Stimulated activated CD4-positive, alpha-beta T cell treated with anti-CD3 and anti-CD28 coated beads, Interleukin-12 subunit alpha, Interleukin-12 subunit beta, amount 100 ng/mL, for 48 hours (primary cell): ENCODE measurements at places on chromosomes 6 and 20.

DNA sequence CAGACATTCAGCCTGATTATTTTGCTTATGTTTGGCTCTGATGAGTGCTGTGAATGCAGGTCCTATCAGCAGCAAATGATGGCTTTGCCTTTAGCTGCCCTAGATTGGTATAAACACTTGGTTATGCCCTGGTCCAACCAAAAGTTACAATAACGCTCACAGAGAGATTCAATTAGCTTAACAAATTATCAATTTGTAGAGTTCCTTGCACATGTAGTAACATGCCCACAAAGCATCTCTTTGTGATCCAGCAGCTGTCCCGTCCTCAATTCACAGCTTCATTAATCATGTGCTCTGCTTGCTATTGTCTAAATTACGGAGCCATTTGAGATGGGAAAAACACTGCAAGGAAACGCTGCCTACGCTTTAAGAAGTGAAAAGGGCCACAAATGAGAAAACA, 457.9 kb downstream of the HDGFL1 start:
- DNase-seq = no peak

- DNase-seq = no peak
These were observed 17.6 kb upstream of the EZR start for GRCh38 chr6:158836625-158837311.

DNA sequence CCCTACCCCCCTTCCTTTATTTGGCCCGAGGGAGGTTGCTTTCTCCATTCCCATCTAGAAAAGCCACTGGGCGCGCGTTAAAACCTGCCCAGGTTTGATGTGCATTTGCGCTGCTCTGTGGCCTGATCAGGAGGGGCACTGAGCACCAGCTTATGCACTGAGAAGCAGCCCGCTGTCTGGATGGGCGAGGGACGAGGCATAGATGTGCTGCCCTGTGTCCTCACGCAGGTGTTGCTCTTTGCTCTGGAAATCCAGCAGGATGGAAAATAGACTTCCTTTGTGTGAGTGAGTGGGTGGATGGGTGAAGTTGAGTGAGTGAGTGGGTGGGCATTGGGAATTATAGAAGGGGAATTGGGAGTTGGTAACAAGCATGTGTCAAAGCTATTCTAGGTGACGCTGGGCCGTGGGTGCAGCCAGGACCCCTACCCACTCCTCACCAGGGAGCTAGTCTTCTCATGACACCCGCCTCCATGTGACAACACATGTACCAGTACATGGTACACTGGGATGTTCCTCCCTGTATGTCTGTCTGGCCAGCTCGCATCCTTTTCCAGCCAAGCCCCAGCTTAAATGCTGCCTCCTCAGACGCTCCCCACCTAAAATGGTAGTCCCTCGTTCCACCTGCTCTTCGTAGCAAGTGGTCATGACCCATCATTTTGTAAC, 162.6 kb downstream of the DTNBP1 start:
- DNase-seq = no peak

DNA sequence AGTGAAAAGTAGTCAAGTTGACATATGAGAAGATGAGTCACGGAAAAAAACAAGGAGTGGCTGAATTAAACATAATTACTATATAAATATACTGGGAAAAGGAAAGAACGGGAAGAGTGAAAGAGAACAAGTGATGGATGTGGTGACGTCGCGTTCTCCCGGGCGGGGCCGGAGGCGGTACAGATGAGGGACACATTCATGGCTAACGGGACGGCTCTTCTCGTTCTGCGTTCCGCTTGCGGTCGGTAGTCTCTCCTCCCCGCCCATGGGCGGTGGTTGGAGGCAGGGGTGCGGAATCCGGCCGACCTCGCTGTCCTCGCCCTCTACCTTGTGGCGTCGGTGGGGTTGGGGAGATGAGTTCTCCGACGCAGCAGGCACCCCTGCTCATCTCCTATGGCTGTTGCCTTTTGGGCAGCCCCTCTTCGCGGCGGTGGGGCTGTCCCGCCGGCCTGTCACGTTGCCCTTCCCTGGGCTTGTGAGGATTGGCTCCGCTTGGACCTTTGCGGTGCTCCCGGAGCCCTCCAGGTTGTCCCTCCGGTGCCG, 22.5 kb downstream of the HLA-G start:
- no peak for DNase-seq

GRCh38 chr6:24953726-24954125, 18.0 kb upstream of the RIPOR2 start:
- DNase-seq = no peak

GRCh38 chr6:87070741-87071140, 24.2 kb downstream of the CGA start:
- DNase-seq = no peak

- DNase-seq = no peak
These were observed 74.0 kb downstream of the ZBTB2 start for GRCh38 chr6:151317103-151317994.

GRCh38 chr6:144152334-144152900, 2.1 kb downstream of the STX11 start:
- DNase-seq = no peak

GRCh38 chr20:61587036-61587435, 335.0 kb downstream of the CDH4 start:
- DNase-seq = no peak

GRCh38 chr6:170091639-170092579, 199.0 kb downstream of the DLL1 start:
- DNase-seq = no peak

- DNase-seq = no peak
These were observed 18.6 kb downstream of the HFE start for GRCh38 chr6:26105842-26106241.

DNA sequence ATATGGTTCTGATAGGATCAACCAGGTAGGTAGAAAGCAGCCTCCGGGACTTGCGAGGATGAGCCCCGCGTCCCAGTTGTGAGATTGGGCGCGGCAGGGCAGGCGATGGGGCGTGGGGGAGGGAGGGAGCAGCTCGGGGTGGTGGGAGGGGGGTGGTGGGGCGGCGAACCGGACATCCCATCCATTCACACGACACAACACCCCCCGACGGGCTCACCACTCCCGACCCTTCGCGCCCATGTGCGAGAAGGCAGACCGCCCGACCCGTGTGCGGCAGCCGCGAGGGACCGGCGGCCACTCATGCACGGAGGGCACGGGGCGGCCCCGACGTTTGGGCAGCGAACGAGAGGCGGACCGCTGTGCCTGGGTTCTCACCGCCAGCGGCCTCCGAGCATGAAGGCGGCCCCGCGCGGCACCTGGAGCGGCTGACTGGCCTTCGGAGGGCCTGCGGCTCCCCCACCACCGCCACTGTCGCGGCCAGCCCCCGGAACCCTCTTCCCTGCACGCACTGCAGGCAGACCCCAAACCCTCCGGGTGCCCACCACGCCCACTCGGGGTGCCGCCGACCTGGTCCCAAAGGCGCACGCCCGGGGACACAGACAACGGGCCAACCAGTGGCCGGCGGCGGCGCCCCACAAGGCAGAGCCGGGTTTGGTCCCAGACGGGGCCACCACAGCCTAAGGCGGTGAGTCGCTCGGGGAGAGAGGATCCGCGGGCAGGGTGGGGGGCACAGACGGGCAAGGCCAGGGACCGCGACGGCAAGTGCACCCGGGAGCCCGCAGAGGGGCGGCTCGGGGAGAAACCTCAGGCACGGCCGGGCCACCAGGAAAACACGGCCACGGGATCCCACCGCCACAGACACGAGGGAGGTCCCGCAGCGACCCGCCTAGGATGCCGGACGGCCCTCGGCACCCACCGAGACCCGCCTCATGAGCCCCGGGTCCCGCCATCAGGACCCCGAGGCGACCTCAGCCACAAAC, 769.2 kb upstream of the DEFB115 start:
- no peak for DNase-seq

DNA sequence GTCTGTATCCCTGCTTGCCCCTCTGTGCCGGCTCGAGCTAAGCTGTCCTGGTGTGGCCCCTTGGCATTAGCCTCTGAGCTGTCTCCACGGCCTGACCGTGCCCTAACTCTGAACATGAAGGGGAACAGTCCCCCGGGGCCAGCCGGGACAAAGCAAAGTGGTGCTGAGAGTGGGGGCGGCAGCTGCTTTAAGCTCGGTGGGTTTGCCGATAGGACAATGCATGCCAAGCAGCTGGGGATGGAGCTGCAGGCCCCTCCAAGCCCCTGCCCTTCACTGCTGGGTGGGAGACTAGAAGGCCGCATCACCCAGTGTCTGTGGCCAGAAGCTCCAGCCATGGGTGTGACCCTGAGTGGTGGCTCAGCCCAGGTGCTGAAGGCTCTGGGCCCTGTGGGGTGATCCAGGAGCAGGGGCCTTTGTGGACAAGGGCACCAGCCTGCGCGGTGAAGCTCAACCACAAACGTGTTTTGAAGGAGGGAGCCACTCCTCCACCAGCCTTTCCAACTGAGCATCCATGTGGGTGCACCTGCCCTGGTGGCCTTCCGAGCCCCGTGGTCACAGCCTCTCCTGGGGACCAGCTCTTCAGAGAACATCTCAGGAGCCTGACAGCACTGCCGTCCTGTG, 242.5 kb downstream of the ERMARD start:
- DNase-seq = no peak

- DNase-seq = no peak
These were observed 185.6 kb downstream of the OR2B2 start for GRCh38 chr6:27726619-27727023.

DNA sequence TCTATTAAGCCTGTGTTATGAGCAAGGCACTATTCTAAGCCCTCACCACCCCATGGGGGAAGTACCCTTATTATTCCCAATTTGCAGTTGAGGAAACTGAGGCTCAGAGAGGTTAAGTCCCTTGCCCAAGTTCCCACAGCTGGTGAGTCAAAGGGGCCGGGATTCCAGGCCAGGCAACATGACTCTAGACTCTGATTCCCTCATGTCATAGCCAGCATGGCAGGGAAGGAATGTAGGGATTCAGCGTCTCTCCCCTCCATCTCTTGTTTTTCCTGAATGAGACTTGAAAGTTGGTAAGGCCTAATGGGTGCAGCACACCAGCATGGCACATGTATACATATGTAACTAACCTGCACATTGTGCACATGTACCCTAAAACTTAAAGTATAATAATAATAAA, 6.7 kb downstream of the C6orf132 start:
- no peak for DNase-seq

- no peak for DNase-seq
These were observed 1.1 kb upstream of the HLA-C start for GRCh38 chr6:31272836-31273626.

DNA sequence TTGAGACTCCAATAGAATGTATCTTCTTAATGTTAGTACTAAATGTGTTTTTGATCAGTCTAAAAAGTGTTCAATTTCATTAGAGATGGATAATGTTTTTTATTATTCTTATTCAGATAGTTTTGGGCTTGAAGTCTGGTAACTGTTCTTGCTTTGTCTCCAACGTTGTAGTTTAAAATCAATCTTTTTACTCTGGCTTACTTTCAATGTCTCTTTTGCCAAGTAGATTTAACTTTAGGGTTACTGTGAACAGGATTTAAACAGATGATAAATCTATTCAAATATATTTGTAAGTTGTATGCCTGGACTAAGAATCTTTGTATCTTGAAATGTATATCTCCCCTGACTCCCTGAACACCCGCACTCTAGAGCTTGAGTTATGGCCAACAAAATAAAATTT, 51.1 kb downstream of the SGK1 start:
- DNase-seq = no peak

DNA sequence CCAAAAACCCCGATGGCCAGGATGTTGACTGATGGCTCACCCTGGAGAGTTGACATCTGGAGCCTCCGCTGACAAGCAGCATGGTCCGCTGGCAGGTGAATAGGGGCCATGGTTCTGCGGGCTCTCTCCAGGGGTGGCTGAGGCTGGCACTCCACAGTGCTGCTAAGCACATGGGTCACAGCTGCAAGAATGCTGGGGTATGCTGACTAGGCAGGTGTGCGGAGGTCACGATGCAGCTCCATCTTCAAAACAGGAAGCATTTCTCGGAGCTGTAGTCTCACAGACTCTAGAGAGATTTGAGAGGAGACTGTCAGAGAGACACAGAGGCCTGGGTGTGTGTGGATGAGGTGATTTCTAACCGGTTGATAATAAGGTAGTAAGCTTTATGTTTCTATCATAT, 341.6 kb downstream of the NRN1 start:
- DNase-seq = no peak

GRCh38 chr6:16871047-16871446, 109.8 kb upstream of the ATXN1 start:
- no peak for DNase-seq

DNA sequence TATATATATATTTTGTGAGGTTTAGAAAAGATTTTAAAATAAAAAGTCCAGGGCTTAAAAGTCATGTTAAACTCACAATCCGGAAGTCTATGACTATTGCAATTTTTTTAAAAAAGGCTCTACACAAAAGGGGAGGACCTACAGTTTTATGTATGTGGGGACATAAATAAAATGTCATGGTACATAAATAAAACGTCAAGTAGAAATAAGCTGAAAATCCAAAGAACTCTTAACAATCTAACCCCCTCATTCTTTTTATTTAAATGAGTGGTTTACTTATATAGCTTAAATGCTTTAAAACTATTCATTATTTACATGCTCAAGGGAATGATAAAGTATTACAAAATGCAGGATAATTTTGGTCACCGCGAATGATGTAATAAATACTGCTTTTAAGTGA, 36.2 kb downstream of the STX7 start:
- DNase-seq = no peak

DNA sequence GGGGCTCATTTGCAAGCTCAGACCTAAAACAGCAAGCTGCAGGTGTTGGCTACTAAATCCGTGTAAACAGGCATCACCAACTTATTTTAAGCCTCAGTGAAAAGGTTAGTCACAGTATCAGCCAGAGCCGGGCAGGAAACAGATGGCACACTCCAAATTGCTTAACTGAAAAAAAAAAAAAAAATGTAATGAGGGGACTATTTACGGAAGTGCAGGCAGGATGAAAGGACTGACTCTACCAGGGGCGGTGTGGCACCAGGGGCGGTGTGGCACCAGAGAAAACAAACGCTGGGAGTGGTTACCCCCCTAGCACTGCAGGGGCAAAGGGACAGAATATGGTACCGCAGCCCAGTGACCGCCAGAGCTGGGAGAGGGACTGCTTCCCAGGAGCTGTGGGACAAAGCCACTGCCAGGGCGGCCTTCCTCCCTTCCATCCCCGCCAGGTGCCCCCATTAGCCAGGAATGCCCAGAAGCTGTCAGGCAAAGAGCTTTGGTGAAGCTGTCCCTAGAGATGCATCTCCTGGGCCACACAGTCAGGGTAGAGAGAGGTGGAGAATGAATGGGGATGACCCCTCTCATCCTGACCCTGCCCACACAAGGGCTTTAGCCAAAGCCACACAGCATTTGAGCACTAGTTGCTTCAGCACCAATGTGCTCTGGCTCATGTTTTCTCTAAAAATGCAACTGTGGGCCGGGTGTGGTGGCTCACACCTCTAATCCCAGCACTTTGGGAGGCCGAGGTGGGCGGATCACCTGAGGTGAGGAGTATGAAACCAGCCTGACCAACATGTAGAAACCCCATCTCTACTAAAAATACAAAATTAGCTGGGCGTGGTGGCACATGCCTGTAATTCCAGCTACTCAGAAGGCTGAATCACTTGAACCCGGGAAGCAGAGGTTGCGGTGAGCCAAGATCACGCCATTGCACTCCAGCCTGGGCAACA, 39.6 kb upstream of the GFOD1 start:
- DNase-seq = no peak

- no peak for DNase-seq
These were observed 87.0 kb downstream of the CDH22 start for GRCh38 chr20:46221256-46221833.
